ENCODE measurements at places on chromosomes 16 and 17.
A peak's percentile ranks its signal among the peaks of the same experiment; 100 is the strongest.

DNA sequence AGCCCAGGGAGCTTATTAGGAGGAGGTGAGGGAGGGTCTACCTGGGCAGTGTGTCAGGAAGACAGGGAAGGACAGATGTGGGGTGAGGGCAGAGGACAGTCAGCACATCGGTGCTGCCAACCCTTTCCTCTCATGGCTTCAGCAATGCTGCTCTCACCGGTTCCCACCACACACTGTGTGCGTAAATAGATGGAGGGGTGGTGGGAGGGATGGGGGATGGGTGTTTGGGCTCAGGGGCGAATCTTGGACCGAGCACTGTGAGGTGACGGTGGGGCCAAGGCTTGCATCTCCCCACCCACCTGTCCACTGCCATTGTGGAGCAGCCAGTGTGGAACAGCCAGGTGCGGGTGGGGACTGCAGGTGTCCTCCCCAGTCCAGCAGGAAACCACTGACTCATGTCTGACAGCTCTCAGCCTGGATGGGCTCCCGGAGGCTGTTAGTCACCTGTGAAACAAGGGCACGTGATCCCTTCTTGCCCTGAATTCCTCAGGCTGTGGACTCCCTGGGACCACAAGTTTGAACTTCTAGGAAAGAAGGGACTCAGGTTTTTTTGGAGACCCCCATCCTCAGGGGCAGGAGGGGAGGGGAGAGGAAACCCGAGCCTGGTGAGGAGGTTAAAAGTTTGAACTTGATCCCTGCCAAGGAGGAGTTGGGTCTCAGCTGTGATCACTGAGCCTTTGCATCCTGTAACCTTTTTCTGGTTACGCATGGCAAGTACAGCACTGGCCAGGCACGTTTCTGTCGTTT, 42.7 kb upstream of the SMPD3 start:
- no peak for DNase-seq

GRCh38 chr17:15954222-15954621, 9.3 kb downstream of the ADORA2B start:
- DNase-seq: no peak

DNA sequence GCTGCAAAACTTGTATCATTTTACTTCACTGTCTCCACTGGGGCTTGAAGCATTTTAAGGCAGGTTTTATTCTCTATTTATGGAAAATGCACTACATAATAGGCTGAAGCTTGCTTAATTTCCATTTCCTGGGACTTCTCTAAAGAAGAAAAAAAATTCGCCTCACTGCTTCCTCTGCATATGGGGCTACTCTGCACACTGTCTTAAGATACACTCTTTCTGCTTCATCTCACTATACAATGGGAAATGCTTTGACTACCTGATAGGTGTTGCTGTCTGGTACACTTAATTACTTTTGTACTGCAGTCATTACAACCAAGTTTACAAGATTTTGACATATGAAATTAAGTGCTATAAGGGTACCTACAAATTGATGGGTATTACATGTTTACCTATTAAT, 466.0 kb downstream of the KCNJ18 start:
- DNase-seq: no peak

DNA sequence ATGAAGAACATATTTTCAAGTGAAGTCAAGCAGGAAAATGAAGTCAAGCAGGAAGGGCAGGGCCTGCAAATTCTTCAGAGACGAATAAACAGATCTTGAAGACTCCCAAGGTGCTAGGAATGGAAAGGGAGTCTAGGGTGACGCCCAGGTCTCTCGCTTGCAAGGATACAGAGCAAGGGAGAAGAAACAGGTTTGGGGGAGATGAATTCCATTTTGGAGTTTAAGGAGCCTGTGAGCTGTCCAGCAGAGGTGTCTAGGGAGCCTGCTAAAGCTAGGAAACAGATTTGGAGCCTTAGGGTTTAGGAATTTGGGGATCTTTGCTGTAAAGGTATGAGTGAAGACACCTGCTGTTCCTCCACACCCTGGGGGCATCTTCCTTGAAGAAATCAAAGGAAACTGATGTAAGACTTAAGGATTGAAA, 2.0 kb upstream of the UNKL start:
- DNase-seq: no peak

GRCh38 chr17:79915850-79916430, 76.7 kb upstream of the CBX4 start:
- no peak for DNase-seq

DNA sequence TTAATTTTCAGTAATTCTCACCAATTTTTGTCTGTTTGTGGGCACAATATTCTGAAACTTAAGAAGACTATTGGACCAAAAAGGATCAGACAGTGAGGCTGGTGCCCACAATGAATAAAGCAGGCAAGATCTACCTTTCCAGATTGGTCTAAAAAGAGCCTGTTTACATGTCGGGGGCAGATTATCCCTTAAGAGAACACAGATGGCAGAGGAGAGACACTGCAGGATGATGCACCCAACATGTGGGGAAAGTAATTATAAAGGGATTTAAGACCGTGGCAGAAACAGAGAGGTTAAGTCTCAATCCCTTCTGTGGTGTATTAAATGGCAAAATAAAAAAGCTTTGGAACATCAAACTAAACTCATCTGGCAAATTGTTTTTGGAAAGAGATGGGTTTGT, 331.8 kb upstream of the CDH11 start:
- no peak for DNase-seq

DNA sequence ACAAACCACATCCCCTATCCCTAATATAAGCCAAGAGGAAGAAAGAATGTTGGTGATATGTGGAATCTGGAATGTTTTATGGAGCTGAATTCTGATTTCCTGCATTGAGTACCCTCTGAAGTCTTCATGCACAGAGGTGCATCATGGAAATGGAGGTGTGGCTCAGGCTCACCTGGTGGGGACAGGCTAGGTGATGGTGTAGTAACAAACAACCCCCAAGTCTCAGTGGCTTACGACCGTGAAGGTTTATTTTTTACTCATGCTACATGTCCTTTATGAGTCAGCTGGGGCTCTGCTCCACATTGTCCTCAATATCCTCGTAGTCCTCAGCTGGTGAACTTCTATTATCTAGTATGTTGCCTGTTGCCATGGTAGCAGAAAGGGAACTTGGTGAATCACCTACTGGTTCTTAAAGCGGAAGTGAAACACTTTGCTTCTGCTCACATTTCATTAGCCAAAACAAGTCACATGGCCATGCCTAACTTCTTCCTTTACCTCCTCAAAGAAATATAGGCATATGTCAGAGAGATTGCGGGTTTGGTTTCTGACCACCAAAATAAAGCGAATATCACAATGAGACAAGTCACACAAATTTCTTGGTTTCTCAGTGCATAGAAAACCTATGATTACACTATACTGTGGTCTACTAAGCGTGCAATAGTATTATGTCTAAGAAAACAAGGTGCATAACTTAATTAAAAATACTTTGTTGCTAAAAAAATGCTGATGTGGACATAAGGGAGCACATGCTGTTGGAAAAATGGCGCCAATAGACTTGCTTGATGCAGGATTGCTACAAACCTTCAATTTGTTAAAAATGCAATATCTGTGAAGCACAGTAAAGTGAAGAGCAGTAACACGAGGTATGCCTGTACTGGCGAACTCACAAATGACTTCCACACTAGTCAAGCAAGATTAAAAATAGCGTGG, at the start of gene PMFBP1:
Gene PMFBP1 (minus strand): TSS at position 51 of the 930 bp plus-strand sequence. CDS start 947 bp downstream, outside the sequence.
- no peak for DNase-seq

GRCh38 chr16:87418644-87419043, 26.5 kb downstream of the MAP1LC3B start:
- DNase-seq: no peak

GRCh38 chr17:8057691-8058114, 18.8 kb downstream of the ALOX15B start:
- no peak for DNase-seq

- DNase-seq: no peak
Measured at GRCh38 chr17:18344021-18344420, 19.3 kb downstream of the SHMT1 start.

- no peak for DNase-seq
Measured at GRCh38 chr16:55421226-55421625, 57.8 kb upstream of the MMP2 start.

DNA sequence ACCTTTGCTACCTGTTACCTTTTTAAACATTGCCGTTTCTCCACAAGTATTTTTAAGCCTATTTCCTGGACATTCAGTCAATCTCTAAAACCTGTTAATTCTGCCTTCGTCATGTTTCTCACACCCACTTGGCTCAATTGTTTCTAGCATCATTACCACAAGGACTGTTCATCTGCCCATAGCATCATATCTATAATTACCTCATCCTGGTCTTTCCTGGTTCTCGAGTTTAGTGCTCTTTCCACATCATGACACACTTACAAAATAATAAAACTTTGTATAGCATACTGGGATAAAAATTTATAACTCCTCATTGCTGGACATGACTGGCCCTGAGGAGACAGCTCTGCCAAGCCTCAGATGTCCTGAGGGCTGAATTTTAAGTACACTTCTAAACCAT, 104.8 kb downstream of the CYB561 start:
- DNase-seq: no peak

DNA sequence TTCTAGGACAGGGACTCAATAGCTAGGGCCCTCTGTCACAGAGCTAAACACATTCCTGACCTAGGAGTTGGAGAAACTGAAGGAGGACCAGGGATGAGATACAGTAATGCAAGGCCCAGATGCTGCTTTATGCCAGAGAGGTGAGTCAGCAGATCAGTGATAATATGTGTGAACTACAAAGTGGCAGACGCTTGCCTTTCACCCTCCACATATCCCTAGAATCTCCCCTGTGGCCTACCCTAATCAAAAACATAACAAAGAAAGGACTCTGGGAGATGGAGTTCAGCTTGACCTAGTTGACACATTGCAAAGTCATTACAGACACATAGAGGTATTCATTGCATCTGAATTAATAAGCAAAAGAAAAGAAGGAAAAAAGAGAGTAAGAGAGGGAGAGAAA, 417.6 kb upstream of the DYNLRB2 start:
- no peak for DNase-seq

GRCh38 chr16:15811481-15812400, 45.1 kb downstream of the MYH11 start:
- DNase-seq: no peak

DNA sequence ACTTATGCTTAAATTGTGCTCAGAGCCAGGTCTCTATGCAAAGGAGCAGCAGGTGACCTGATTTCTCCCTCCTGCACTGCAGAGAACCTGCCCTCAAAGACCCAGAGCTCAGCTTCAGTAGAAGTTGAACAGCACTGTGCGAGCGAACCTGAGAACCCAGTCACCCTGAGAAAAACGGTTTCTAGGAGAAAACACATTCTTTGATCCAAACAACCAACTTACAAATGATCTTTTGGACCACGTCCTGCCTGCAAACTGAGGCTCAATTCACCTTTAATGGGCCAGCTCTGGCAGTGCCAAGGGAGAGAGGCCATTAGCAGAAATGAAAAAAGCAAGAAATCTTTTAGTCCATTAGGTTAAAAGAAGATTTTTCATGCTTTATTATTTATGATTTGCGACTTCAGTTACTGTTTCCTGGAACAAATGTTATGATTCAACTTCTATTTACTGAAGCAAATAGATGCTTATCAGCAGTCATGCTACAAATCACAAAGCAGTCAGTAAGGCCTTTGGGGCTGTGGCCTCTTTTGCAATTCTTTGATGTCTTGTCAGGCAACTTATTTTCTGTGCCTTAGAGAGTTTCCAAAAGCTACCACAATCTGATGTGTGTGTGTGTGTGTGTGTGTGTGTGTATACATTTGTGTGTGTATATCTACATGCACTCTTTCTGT, 65.7 kb upstream of the LRRC37A3 start:
- DNase-seq: peak; percentile 21

- peak; percentile 49 for DNase-seq
Measured at GRCh38 chr17:80866050-80866793, 125.4 kb upstream of the CHMP6 start.

Measured in activated T-helper 9 cell treated with anti-CD3 and anti-CD28 coated beads, Interleukin-2, amount 50 U/mL, for 16 hours (primary cell).